CD4-positive, CD25-positive, alpha-beta regulatory T cell (primary cell): ENCODE measurements at places on chromosomes 7 and 10. TPM values are rescaled to one million over a fixed set of nuclear protein-coding genes. Genes with fewer than 3 reads are reported as not detected.

Gene GPR26
- not detected for polyA plus RNA-seq

Gene DPYSL4
- not detected for polyA plus RNA-seq

Gene HMX3
- polyA plus RNA-seq: not detected

Gene MYH16
- polyA plus RNA-seq: not detected

Gene EN2
- polyA plus RNA-seq: not detected

Gene MKI67
- 0.90 TPM for polyA plus RNA-seq

Gene DRGX
- polyA plus RNA-seq: not detected

Gene OGDHL
- not detected for polyA plus RNA-seq

Gene KAZALD1
- 0.62 TPM for polyA plus RNA-seq

Gene CCL24
- not detected for polyA plus RNA-seq

Gene FUOM
- 12.3 TPM for polyA plus RNA-seq

Gene LRGUK
- not detected for polyA plus RNA-seq

Gene SORBS1
- 0.31 TPM for polyA plus RNA-seq

Gene FKBP6
- not detected for polyA plus RNA-seq

Gene HOXA4
- polyA plus RNA-seq: not detected

Gene PROSER2
- polyA plus RNA-seq: 0.25 TPM

Gene C7orf57
- polyA plus RNA-seq: not detected

Gene VWA2
- not detected for polyA plus RNA-seq

Gene GPC2
- 0.27 TPM for polyA plus RNA-seq

Gene SND1
- 87.0 TPM for polyA plus RNA-seq

Gene HPSE2
- 0.31 TPM for polyA plus RNA-seq

Gene LRRC72
- polyA plus RNA-seq: not detected

Gene PTPN20
- polyA plus RNA-seq: 0.69 TPM

Gene RAB11FIP2
- 7.6 TPM for polyA plus RNA-seq

Gene CHAT
- not detected for polyA plus RNA-seq

Gene NEUROG3
- not detected for polyA plus RNA-seq

Gene CTBP2
- polyA plus RNA-seq: 0.13 TPM
